ENCODE measurements at places on chromosomes 2 and 18. TPM values are rescaled to one million over a fixed set of nuclear protein-coding genes. Genes with fewer than 3 reads are reported as not detected.

The PTPRM gene
- total RNA-seq = 64.7 TPM

The INO80C gene
- total RNA-seq = 12.4 TPM

The ERICH2 gene
- total RNA-seq = not detected

DNA sequence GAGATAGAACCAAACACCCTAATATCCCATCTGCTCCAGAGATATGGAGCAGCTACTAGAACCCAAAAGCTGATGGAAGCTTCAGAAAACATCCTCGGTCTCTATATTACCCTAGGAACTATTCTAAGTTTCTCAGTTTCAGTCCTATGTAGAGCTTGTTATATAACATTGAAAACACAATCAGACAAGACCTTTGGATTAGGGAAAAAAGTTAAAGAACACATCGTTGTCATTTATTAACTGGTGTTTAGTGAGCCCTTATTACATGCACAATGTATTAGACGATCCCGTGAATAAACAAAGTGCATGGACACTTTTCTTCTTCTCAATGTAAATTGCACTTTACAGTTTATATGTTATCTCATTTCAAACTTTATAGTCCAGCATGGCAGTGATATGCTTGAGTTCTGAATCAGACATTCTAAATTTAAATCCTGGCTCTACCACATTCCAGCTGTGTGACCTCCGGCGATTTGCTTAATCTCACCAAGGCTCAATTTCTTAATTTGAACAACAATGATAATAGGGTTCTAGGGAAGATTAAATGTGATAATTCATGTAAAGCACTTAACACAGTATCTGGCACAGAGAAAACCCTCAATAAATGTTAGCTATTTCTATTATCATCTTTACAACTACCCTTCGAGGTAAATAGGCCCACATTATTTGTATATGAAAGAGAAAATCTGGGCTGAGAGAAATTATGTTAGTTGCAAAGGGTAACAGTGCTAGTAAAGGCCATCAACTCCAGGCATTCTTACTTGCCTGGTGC is 83.6 kb upstream of the PIK3C3 start:
- DNase-seq = no peak

GRCh38 chr2:229679393-229680125 is 34.8 kb downstream of the DNER start:
- no peak for DNase-seq

- DNase-seq = peak; percentile 53
These were observed 17.7 kb downstream of the PASK start for GRCh38 chr2:241131531-241131930.

- no peak for DNase-seq
These were observed 114.8 kb downstream of the MBD5 start for GRCh38 chr2:148135705-148136104.

GRCh38 chr2:151576080-151576479 is 158.2 kb downstream of the NEB start:
- DNase-seq = no peak

- DNase-seq = no peak
These were observed 38.6 kb downstream of the FAM124B start for GRCh38 chr2:224363281-224363680.

DNA sequence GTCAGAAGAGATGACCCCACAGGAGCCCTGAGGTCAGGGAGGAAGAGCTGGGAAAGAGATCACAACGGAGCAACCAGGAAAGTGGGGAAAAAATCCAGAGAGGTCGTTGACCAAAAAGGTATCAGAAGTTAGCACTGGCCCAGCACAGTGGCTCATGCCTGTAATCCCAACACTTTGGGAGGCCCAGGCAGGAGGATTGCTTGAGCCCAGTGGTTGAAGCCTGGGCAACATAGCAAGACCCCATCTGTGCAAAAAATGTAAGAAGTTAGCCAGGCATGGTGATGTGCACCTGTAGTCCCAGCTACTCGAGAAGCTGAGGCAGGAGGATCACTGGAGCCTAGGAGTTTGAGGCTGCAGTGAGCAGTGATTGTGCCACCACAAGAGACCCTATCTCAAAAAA is 121.5 kb downstream of the GBX2 start:
- no peak for DNase-seq

- DNase-seq = no peak
These were observed 5.6 kb downstream of the FBXO36 start for GRCh38 chr2:229927817-229928321.

- no peak for DNase-seq
These were observed 826.3 kb upstream of the CDH2 start for GRCh38 chr18:29003194-29003593.

DNA sequence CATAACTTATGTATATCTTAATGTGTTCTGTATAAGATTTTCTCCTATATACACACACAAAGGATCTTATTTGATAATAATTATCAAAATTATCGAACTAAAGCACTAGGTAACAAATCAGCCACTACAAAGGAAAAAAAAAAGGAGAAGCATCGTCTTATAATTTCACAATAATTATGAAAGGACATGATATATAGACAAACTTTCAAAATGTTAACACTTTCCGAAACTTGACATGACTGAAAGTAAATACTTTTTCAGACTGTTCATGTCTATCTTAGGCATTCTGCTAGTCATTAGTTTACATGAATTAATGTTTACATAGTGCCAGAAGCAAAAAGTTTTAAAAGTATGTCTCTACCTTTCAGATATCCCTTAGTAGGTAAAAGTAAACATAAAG is 7.3 kb upstream of the NR4A2 start:
- DNase-seq = no peak

DNA sequence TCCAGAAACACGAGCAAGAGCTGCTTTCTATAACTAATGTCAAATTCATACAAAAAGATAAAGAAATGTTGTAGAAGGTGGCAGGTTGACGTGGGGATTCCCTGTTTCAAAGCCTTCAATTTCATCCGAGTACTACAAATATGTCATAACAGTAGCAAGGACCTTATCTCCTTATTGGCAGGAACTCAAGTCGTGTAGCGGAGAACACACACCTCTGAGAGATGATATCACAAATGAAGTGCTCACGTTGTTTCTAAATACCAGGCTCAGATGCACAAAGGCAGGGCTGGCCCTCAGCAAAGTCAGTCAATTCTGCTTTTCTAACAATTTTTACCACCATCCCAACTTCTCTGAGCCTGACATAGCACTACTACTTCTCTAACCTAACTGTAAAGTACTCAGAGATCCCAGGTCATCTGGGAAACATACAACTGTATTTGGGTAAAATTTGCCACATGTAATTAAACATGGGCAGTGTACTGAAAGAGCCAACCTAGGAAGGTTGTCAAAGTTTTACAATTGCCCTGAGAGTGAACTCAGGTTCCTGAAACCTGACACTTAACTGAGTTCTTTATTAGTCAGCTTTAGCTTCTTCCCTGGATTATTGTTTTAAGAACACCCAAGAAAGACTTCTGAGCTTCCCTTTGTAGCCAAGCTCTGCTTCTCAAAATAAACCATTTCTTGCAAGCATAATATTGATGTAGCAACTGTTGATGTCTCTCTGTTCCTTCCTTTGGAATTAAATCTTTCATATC is 813.7 kb upstream of the ACVR2A start:
- no peak for DNase-seq

DNA sequence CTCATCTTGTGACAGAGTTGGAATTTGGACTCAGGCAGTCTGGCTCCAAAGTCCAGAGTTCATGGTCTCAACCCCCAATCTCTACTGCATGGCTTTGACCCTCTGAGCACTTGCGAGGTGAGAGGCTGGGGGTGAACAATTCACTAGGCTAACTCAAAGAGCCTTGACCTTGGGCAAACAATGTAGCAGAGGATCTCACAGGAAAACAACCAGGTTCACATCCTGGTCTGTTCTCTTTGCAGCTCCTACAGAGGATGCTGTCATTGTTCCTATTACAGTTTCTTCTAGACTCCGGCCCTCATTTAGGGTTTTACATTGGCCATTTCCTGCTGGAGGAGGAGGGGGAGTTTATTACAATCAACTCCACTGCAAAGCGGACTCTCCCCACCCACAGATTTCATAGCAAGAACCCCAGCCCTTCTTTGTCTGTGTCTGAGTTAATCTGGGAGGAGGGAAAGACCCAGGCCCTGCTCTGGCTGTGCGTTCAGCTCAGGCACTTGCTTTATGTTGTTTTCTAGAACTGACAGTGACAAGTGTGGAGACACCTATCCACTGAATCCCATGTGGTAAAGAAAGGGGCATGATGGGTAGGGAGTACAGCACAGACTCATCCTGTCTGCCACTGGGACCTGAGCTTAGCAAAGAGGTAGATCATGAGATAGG is 101.6 kb downstream of the LBH start:
- DNase-seq = no peak

- no peak for DNase-seq
These were observed 3.0 kb upstream of the IL1RN start for GRCh38 chr2:113124181-113124961.

All from posterior vena cava (tissue), 2 donors.